ENCODE measurements at places on chromosomes 1 and 21.

- peak; percentile 73 for DNase-seq
Observed at GRCh38 chr1:44029911-44030604, 1.2 kb downstream of the SLC6A9 start.

- no peak for DNase-seq
Observed at GRCh38 chr1:60870269-60870865, 212.0 kb upstream of the NFIA start.

DNA sequence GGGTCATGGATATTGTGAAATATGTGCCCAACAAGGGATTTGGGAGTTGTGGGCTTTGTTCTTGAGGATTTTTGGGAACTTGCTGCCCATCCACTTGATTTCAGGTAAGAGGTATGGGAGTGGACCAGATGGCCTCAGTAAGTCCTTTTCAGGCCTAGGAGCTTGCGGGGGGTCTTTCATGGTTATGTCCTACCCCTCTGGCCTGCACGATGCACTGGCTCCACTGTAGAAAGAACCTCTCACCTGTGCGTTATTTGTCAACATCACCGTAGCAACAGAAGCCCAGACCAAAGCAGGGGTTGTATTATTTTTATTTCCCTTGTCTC lies 8.6 kb downstream of the RIIAD1 start:
- no peak for DNase-seq

- no peak for DNase-seq
Observed at GRCh38 chr1:193625255-193625654, 438.8 kb upstream of the B3GALT2 start.

- DNase-seq: no peak
Observed at GRCh38 chr1:177897998-177898654, 71.7 kb downstream of the SEC16B start.

- DNase-seq: no peak
Observed at GRCh38 chr21:17462276-17462981, 50.4 kb upstream of the CXADR start.

GRCh38 chr1:230288641-230289349 lies 137.3 kb downstream of the PGBD5 start:
- DNase-seq: no peak

DNA sequence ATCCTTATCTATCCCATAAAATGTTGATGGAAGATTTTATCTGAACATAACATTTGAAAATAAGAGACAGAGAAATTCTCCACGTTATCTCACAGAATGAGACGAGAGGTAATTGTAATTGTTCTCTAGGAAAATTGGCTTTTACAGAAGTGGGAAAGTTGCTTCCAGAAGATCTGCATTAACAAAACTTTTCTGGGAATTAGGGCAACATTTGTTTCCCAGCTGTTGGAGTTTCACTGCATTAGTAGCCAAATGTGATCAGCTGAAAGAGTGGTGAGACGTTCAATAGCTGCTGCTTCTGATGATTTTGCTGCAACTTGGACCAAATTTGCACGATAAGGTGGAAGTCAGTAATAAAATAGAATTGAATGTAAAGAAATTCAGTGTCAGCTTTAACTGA lies 7.6 kb downstream of the CHODL start:
- DNase-seq: no peak

DNA sequence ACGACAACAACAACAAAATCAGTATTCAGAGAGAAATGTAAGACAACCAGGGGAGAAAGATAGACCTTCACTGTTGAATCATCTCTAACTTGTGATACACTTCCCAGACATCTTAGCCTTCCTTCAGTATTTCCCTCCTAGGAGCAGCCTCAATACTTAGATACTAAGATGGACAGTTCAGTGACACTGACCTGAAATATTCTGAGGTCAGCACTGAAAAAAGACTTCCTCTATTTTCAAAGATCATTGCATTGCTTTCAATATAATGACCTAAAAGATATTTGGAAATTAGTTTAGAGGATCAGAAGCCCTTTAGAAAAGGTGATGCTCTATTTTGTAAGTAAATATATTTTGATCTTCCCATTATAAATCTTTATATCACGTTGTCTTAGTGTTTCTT lies 101.0 kb downstream of the MRPL39 start:
- DNase-seq: no peak

GRCh38 chr1:25033030-25033827 lies 103.2 kb upstream of the RUNX3 start:
- DNase-seq: no peak

- no peak for DNase-seq
Observed at GRCh38 chr1:17948594-17948993, 159.0 kb upstream of the IGSF21 start.

GRCh38 chr1:41652384-41653265 lies 168.1 kb upstream of the EDN2 start:
- no peak for DNase-seq

DNA sequence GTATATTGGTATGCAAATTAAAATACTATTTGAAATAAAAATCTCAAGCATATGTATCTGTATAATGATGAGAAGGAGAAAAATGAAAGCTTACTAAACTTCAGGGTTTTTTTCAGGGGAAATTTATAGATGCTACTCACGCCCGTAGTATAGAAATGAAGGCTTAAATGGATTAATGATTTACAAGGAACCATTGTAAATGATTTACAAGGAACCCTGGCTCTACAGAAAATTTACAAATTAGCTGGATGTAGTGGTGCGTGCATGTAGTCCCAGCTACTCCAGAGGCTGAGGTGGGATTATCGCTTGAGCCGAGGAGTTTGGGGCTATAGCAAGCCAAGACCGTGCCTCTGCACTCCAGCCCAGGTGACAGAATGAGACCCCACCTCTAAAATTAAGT lies 150.5 kb downstream of the PCBP3 start:
- no peak for DNase-seq

DNA sequence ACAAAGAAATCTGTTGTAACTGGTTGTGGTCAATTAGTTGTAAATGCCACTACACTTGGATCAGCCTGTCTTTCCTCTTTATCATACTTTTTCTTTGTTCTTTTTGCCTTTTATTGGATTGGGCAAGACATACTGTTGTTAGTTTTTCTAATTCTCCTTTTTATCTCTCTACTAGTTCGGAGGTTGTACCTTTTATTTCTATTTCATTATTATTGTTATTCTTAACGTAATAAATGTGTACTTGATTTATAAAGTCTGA lies 59.2 kb downstream of the IVNS1ABP start:
- DNase-seq: no peak

DNA sequence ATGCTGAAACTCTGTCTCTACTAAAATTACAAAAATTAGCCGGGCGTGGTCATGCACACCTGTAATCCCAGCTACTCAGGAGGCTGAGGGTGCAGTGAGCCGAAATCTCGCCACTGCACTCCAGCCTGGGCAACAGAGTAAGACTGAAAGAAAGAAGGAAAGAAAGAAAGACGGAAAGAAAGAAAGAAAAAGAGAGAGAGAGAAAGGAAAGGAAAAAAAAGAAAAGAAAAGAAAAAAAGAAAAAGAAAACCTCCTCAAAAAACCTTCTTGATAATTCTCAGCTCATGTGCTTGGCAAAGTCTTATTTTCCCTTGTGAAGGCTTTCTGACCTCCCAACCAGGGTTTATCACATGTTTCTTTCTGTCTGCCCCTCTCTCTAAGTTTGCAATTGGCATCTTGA lies 7.3 kb downstream of the NID1 start:
- DNase-seq: no peak

DNA sequence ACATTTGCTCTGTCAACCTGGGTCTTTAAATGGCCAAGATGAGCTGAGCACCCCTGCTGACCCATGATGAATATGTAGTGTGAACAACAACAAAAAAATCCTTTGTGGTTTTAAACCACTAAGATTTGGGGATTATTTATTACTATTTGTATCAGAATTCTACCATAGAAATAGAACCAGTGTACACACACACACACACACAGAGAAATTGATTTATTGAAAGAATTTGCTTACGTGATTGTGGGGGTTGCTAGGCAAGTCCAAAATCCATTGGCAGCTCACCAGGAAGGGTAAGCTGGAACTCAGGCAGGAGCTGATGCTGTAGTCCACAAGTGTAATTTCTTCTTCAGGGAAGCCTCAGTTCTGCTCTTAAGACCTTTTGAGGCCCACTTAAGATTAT lies 82.5 kb upstream of the MAP1LC3C start:
- no peak for DNase-seq

GRCh38 chr1:65393347-65393746 lies 27.1 kb upstream of the LEPR start:
- no peak for DNase-seq

GRCh38 chr1:198295225-198295624 lies 138.4 kb downstream of the NEK7 start:
- DNase-seq: no peak

GRCh38 chr1:110420874-110421793 lies 13.6 kb upstream of the LAMTOR5 start:
- no peak for DNase-seq

- no peak for DNase-seq
Observed at GRCh38 chr21:46171996-46172862, 12.0 kb downstream of the SPATC1L start.

DNA sequence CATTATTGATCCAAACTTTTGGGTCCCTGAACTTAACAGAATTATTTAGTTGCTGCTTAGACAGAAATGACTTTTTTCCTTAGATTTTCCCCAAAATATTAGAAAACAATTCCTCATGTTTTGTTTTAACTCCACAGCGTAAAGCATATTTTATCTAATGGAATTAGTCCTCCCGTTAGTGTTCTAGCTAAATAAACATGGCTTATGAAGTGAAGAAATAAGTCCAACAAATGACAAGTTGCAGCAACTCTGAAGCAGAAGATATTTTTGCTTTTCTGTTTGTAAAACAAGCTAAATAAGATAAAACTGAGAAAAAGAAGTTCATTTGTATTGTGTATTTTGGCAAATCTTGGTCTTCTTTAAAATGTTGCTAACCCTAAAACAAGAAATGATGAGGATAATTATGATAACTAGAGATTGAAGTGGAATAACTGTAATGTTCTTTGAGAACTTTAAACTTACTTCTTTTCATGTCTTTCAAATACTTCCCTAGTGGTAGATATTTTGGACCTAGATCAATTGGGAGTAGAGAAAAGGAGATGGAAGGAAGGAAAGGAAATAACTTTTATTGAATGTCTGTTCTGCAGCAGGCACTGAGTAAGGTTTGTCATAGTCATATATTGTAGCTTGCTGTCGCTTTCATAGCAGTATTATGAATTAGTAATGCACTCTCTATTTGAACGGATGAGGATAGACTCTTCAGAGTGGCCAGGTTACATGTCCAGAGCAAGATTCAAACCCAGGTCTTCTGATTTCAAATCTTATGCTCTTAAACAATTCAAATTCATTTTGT lies 12.5 kb downstream of the NFIA start:
- no peak for DNase-seq

DNA sequence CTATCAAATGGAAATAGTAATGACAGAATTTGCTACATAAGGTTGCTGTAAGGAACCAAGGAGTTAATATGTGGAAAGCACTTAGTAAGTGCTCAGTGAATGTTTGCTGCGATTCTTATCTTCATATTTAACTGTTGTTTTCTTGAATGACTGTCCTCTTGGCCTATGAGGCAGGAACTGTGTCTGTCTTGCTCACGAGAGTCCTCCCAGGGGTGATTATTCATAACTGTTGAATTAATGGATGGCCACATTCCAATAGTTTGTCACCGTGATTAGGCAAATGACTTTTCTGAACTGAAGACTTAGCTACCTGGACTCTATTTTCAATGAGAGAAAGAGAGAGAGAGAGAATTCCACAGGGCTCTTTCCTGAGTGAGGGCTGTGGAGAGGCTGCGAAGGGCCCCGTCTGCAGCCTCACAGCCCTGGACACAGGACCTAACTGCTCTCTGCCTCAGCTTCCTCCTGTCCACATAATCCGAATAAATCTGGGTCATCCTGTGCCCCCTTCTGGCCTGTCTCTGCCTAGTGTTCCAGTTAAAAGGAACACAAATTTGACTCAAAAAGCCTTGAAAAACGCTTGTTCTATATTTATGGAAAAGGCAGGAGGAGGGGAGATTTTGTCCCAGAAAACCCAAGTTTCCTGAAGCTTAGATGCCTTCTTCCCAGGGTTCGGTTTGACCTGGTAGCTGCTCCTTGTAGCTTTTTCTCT lies 8.5 kb downstream of the EDN2 start:
- no peak for DNase-seq

GRCh38 chr1:41894101-41894807 lies 24.5 kb downstream of the HIVEP3 start:
- DNase-seq: no peak

GRCh38 chr1:210293171-210293607 lies 35.5 kb upstream of the HHAT start:
- no peak for DNase-seq

GRCh38 chr1:15343729-15344128 lies 66.0 kb upstream of the EFHD2 start:
- no peak for DNase-seq

GRCh38 chr1:31248276-31248675 lies 8.6 kb upstream of the NKAIN1 start:
- DNase-seq: no peak

GRCh38 chr1:155175281-155175926 lies 1.8 kb downstream of the TRIM46 start:
- DNase-seq: no peak

- DNase-seq: no peak
Observed at GRCh38 chr1:56787330-56787729, 31.9 kb downstream of the FYB2 start.

DNA sequence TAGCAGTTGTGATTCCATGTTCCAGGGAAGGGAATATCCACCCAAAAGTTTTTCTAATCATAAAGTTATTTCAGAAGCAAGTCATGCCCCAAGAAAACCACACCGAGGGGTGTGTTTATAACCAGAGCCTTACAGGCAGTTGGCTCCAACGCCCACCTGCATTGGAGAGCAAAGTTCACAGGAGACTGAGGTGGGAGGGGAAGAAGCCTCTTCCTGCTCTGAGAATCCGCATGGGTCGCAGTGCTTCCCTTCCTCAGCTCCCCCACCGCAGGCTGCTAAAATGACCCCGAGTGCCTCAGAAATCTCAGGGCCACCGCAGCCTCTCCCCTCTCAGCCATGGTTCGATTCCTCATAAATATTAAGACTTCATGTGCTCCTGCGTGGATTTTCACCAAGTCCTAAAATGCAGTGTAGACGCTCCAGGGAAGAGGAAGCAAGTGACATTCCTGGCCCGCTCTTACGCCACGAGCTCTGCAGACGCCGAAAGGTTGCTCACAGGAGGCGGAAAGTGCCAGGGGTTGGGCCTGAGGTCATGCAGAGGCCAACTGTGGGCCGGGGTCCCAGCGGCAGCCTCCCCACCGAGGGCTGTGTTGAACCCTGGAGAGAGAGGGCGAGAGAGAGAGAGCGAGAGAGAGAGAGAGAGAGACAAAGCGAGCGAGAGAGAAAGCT lies 13.4 kb upstream of the SPSB1 start:
- DNase-seq: no peak

- no peak for DNase-seq
Observed at GRCh38 chr1:86551305-86551704, 4.4 kb downstream of the CLCA4 start.

GRCh38 chr1:229273507-229274232 lies 2.8 kb downstream of the RAB4A start:
- no peak for DNase-seq
